ENCODE measurements at places on chromosomes 4 and X. TPM values are rescaled to one million over a fixed set of nuclear protein-coding genes. Genes with fewer than 3 reads are reported as not detected.

DNA sequence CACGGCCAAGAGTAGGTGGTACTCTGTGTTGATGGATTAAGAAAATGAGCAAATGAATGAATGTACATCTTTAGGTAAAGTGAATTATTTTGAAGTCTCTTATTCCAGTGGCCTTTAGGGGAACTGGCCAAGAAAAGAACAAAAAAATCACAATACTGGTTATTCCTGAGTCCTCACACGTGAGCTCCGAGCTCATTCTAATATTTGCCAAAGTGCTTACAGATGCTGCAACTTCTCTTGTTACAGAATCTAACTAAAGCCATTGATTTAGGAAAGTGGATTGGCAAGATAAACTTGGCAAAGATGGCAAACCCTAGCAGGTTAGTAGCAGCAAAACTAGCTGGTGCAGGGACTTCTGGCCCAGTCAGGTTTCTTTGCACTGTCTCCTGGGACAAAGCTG lies 37.6 kb downstream of the IDS start:
- DNase-seq = no peak

GRCh38 chr4:108213308-108213707 lies 44.6 kb upstream of the LEF1 start:
- DNase-seq = no peak

HNRNPDL gene
- 205 TPM for total RNA-seq

PDGFRA gene
- total RNA-seq = 9.2 TPM

All from astrocyte (in vitro differentiated cells and primary cell).